ENCODE measurements at places on chromosomes 6 and 20.
A peak's percentile ranks its signal among the peaks of the same experiment; 100 is the strongest.

- DNase-seq, result no peak
Observed at GRCh38 chr6:167678102-167679101, 148.3 kb upstream of the AFDN start.

- no peak for DNase-seq
Observed at GRCh38 chr20:61357119-61357518, 105.1 kb downstream of the CDH4 start.

DNA sequence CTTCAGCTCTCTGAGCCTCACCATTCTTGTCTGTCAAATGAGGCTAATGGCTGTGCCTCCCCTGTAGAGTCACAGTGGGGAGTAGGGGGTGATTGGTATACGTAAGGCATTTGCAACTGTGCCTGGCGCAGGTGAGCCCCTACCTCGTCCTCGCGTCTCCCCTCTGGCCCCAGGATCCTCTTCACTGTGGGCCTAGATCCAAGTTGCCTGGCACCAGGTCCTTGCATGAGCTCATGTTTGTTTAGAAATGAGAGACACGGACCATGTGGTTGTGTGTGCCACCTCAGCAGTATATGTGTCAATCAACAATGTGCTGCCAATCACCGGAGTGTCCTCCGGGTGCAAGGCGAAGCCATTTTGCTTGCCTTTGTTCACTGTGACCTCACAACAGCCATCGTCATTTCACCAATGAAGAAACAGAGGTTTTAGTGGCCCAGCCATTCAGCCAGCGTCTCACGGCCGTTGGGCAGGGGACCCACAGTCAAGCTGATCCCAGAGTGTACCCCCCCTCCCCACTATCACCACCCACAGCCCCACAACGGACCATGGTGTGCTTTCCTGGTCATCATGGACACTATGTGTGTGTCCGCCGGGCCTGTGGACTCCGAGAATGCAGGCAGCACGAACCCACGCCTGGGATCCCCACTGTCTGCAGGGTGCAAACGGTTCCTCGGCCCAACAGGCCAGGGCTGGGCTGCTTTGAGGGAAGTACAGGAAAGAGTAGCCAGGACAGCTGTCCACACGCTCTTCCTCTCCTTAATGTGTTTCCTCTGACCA is 35.9 kb upstream of the STX16 start:
- no peak for DNase-seq

- no peak for DNase-seq
Observed at GRCh38 chr6:53986165-53986720, 125.0 kb upstream of the MLIP start.

DNA sequence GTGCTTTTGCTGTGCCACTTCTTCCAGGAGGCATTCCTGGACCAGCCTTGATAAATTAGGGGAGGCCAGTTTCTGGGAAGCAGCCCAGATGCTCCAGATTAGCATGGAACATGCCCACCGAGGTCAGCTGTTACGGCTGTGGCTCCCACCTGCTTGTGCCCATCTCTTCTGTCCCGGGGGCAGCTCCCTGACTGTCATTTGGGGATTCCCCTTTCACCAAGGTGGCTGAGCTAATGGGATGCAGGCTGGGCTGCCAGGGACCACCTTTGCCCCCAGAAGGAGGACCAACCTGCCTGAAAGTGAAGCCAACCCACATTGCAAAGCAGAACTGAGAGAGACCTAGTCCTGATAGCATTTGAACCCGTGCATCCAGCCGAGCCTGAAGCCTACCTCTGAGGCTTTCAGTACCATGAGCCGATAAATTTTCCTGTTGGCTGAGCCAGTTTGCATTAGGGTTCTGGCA is 85.3 kb downstream of the PTPN1 start:
- DNase-seq, result no peak

- peak; percentile 88 for DNase-seq
Observed at GRCh38 chr6:3742426-3743344, 8.8 kb downstream of the PXDC1 start.

Measured in CD4-positive, alpha-beta T cell treated with Interleukin-12 subunit alpha and Interleukin-12 subunit beta, for 1 hour (primary cell).